Naive thymus-derived CD8-positive, alpha-beta T cell (primary cell): ENCODE measurements at places on chromosomes 3 and 15. TPM values are rescaled to one million over a fixed set of nuclear protein-coding genes. Genes with fewer than 3 reads are reported as not detected.

GRCh38 chr3:117844676-117845075 lies 1135.1 kb downstream of the TUSC7 start:
- DNase-seq = no peak

DNA sequence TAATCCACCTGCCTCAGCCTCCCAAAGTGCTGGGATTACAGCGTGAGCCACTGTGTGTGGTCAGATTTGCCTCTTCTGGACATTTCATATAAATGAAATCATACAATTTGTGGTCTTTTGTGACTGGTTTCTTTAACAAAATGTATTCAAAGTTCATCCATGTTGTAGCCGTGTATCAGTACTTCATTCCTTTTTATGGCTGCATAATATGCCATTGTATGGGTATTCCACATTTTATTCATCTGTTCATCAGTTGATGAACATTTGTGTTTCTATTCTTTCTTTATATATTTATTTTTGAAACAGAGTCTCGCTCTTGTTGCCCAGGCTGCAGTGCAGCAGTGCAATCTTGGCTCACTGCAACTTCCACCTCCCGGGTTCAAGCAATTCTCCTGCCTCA lies 25.8 kb downstream of the WDR76 start:
- DNase-seq = no peak

DNA sequence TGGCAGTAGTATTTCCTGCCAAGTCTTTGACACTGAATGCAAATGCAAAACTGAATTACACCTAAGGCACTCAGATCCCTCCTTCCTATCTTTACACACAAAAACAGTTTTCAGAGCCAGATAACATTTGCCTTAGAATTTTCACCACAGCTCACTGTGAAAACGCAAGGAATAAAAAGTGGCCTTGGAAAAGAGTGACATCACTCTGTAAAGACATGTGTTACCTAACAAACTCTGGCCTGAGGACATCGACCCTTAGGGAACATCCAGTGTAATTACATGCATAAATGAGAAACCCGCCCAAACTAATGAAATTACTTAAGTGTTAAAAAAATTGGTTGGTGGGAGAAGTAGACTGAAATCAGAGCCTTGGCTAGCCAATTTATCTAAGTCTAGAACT lies 88.9 kb downstream of the PLOD2 start:
- no peak for DNase-seq

GRCh38 chr15:85741662-85742061 lies 53.1 kb downstream of the KLHL25 start:
- no peak for DNase-seq

CCR2 gene
- 0.56 TPM for polyA plus RNA-seq

CYP8B1 gene
- polyA plus RNA-seq = not detected
